ENCODE measurements at places on chromosomes 5 and 9. TPM values are rescaled to one million over a fixed set of nuclear protein-coding genes. Genes with fewer than 3 reads are reported as not detected.

Gene TSLP
- total RNA-seq = 5.8 TPM

Gene ZNF474
- total RNA-seq = 0.78 TPM

Gene EXOSC2
- 34.2 TPM for total RNA-seq

Gene RPL37
- total RNA-seq = 77.7 TPM

All from epithelial cell of alveolus of lung (primary cell).